Cardiac septum (tissue), 1 donor: ENCODE measurements at places on chromosomes 1 and 21. TPM values are rescaled to one million over a fixed set of nuclear protein-coding genes. Genes with fewer than 3 reads are reported as not detected.

GRCh38 chr1:22594396-22594795 lies 31.1 kb downstream of the EPHA8 start:
- DNase-seq: no peak

DNA sequence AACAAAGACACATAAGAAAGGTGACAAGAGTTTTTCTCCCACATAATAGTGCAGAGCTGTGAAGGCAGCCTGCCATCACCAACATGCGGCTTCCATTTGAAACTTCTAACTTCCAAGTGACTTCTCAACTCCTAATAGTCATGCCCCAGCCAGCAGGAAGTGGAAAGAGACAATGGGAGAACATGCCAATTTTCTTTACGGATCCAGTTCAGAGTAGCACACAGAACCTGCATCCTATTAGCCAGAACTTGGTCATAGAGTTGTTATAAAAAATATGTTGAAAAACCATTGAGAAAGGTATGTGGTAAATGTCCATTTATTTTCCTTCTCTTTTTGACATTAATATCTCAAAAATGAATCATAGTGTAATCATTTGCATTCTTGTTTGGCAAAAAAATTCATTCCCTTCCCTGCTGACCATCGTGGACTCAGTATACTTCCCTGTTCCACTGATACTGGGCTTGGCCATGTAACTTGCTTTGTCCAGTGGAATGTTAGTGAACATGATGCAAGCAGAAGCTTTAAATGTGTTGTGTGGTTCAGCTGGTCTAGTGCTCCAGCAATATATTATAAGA lies 197.4 kb downstream of the SEC16B start:
- no peak for DNase-seq

DNA sequence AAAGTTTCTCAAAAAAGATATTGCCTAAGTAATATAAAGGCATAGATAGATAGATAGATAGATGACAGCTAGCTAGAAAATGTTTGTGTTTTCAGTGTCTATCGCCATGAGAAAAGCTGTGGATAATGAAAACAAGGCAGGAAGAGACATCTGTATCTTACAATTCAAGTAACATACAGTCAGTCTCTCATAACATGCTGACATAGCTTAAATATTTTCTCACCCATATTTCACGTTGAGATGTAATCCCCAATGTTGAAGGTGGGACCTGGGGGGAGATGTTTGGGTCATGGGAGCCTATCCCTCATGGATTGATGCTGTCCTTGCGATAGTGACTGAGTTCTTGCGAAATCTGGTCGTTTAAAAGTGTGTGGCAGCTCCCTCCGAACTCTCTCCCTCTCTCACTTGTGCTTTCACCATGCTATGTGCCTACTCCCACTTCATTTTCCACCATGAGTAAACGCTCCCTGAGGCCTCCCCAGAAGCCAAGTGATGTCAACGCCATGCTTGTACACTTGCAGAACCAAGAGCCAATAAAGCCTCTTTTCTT lies 856.8 kb upstream of the ADAMTS5 start:
- DNase-seq: no peak

GRCh38 chr1:33468967-33469366 lies 3.5 kb upstream of the ZSCAN20 start:
- no peak for DNase-seq

- no peak for DNase-seq
Measured at GRCh38 chr1:76713535-76713934, 153.7 kb upstream of the ST6GALNAC5 start.

GRCh38 chr1:204313675-204314074 lies 46.1 kb downstream of the PLEKHA6 start:
- DNase-seq: no peak

DNA sequence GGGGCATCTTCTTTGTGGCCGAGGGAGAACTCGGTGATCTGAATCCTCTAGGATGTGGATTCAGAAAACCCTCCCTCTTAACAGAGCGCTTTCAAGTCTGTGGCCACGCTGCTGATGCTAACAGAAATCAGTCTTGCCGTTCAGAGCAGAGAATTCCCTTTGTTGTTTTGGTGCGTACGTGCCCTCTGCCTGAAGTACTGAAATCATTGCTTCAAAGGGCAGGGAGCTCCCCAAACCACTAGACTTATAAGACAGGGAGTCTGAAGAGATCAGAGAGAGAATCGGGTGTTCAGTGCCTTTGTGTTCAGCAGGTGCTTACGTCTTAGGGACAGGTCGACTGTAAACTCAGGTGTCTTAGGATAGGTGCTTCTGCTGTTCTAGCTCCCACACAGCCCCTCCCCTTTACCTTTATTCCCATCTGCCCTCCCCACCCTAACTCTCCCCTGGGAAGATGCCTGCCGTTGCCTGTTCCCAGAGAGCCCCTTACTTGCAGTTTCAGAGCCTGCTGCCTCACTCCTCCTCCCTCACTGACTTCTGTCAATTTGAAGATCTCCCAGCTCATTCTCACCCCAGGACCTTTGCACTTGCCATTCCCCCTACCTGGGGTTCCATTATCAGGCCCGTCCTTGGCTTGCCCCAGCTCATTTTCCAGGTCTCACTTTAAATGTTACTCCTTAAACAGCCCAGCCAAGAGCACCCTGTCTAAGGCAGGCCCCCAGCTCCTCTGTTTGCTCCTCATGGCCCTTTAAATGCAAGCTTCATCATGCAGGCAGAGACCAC lies 143.0 kb downstream of the CAMTA1 start:
- no peak for DNase-seq

GRCh38 chr1:203340112-203340790 lies 10.7 kb downstream of the FMOD start:
- DNase-seq: peak; percentile 83

DNA sequence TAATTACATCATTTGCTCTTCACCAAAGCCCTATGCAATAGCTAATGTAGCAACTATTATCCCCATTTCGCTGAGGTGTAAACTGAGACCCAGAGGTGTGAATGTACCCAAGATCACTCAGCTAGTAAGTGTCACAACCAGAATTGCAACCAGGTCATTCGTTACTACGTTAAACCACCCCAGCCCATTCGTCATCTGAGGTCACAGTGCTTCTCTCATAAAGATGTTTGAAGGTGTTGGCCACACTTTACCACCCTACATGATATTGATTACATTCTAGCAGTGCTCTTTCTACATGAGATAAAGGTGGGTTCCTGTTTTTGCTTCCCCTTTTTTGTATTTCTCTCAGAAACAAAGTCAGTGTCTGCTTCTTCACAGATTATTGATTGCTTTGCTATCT lies 195.3 kb downstream of the ZBTB18 start:
- no peak for DNase-seq

- peak; percentile 22 for DNase-seq
Measured at GRCh38 chr1:227996187-227996950, 10.4 kb upstream of the WNT3A start.

DNA sequence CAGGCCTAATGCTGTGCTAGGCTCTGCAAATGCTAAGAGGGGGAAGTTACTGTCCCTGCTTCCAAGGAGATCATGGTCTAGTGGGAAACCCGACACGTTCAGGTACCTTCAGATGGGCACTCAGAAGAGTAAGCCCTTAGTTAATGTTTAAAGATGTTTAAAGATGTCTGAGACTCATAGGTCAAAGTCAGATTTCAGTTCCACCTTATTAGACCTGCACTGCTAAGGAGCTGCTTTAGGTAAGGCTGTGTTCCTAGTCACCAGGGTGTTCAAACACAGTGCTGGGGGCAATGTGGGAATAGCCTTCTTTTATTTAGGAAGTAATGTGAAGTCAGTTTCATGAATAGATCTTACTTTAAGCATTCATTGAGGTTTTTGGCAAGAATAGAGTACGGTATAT lies 3.8 kb upstream of the RUSC1 start:
- no peak for DNase-seq

- peak; percentile 65 for DNase-seq
Measured at GRCh38 chr21:44702973-44703730, 6.2 kb downstream of the KRTAP10-12 start.

DNA sequence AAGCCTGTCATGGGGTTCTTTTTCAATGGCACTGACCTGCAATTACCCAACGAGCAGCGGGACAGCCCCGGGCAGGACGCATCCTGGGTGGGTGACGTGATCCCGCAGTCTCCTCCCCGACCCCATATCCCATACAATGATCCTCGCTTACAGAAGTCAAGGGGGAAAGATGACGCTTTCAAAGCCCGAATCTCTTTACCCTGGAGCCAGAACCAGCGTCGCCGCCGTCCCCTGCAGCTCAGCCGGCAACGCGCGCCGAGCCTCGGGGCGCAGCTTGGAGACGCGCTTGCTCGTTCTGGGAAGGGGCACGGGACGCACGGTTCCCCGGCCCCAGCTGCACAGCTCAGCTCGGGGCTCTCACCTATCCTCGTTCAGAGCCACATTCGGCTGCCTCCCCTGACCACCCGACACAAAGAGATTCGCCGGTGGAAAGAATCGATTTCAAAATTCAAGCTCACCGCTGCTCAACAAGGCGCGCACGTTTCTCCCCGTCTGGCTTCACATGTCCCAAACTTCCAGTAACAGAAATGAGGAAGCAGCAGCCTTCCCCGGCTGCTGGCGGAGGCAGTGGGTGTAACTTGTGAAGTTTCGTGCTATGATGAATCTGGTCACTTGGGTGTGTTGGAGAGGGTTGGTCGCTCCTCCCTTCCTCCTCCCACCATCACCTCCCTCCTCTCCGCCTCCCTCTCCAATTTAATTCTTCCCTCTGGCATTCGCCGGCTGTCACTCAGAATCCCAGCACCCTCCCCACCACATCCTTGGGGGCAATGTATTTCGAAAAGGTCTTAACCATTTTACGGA lies at the start of gene TIAM1:
Gene TIAM1 (minus strand): TSS at position 582 of the 801 bp plus-strand sequence. CDS start 77,289 bp downstream, outside the sequence.
- no peak for DNase-seq

DNA sequence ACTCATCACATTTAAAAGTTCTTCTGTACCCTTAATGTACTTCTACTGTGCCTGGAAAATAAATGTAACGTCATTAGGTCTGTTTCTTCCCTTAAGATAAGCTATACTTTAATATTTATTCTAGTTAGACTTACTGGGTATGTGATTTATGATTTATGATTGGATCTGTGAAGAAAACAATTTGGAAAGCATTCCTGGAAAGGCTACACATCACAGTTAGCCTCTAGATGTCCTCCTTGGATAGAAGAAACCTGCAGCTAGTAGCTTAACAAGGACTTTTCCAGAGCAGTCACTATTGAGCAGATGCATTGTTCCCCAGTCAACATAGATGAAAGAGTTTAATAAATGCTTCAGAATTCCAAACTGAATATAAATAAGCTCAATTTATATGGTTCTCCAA lies 22.2 kb upstream of the ABL2 start:
- no peak for DNase-seq

DNA sequence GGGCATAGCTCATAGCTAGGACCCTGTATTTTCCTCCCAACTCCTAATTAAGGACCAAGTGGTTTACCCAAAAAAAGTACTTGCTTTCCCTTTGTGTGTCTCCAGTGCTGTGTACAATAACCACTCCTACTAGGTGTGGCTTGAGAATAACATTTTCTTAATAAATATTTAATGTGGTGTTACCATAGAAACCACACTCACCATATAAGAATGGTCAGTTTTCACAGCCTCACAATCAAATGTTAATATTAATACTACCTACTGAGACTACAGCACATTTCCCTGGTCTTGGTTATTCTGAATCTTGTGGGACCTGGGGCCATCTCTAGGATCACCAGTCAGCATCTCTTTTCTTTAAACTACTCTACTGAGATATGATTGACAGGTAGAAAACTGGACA lies 83.5 kb upstream of the BCAR3 start:
- no peak for DNase-seq

- peak; percentile 75 for DNase-seq
Measured at GRCh38 chr1:91730801-91731732, 154.9 kb downstream of the TGFBR3 start.

- no peak for DNase-seq
Measured at GRCh38 chr1:103243481-103243880, 135.2 kb upstream of the COL11A1 start.

DNA sequence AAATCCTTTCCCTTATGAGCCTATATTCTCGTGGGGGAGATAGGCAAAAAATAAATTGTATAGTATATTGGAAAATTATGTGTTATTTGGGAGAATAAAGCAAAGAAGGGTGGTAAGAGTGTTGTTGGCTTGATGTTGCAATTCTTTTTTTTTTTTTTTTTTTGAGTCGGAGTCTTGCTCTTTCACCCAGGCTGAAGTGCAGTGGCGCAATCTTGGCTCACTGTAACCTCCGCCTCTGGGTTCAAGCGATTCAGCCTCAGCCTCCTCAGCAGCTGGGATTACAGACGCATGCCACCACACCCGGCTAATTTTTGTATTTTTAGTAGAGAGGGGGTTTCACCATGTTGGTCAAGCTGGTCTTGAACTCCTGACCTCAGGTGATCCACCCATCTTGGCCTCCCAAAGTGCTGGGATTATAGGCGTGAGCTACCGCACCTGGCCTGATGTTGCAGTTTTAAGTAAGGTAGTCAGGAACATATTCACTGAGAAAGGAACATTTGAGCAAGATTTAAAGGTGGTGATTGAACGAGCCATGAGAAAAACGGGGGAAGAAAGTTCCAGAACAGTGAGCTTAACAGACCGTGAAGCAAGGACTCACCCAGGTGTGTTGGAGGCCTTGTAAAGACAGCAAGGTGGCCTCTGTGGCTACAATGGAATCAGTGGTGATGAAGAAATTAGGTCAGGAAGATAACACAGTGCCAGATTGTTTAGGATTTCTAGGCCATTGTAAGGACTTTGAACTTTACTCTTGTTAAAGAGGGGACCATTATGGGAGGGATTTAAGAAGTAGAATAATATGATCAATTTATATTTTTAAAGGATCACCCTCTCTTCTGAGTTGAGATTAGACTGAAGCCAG lies 45.8 kb downstream of the RPRD2 start:
- DNase-seq: no peak

DNA sequence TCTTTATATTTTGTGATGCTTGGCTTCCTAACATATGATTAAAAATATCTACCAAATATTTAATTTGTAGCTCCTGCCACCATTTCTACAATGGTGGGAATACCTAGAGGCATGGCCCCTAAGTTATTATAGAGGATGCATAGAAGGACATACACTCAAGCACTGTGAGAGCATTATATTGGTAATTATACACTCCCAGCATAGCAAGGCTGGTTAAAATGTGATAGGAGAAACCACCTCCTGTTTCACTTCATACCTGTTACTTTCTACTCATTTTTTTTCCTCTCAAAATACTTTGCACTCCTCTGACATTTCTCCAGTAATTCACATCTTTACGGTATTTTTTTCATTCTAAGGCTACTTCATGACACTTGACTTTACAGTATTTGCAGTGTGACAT lies 92.9 kb downstream of the HS2ST1 start:
- DNase-seq: no peak

- no peak for DNase-seq
Measured at GRCh38 chr1:112520166-112520565, 11.4 kb downstream of the WNT2B start.

The CD164L2 gene
- total RNA-seq: not detected

The NUDC gene
- total RNA-seq: 55.5 TPM

The THEM5 gene
- total RNA-seq: not detected

The ELF3 gene
- total RNA-seq: 2.0 TPM

The CENPL gene
- total RNA-seq: 3.9 TPM

The KIAA0319L gene
- total RNA-seq: 84.0 TPM

The RNU1-1 gene
- total RNA-seq: 6,195 TPM

The RHOU gene
- 3.8 TPM for total RNA-seq

The AUNIP gene
- total RNA-seq: not detected

The CD101 gene
- 1.6 TPM for total RNA-seq

The DNASE2B gene
- not detected for total RNA-seq

The PIK3R3 gene
- total RNA-seq: 55.3 TPM

The KTI12 gene
- total RNA-seq: 3.9 TPM

The CYP4X1 gene
- total RNA-seq: 0.86 TPM

The OR10J1 gene
- not detected for total RNA-seq

The HCN3 gene
- 2.2 TPM for total RNA-seq

The PYHIN1 gene
- 0.19 TPM for total RNA-seq

The B4GALT3 gene
- total RNA-seq: 22.2 TPM

The FCRL6 gene
- 0.16 TPM for total RNA-seq

The LCE1E gene
- not detected for total RNA-seq

The ATAD3C gene
- 0.51 TPM for total RNA-seq

The FAM177B gene
- total RNA-seq: not detected

The PRDM16 gene
- 12.9 TPM for total RNA-seq

The NR0B2 gene
- total RNA-seq: 5.7 TPM
